ENCODE measurements at places on chromosomes 6 and 20.
A peak's percentile ranks its signal among the peaks of the same experiment; 100 is the strongest.

- peak; percentile 69 for DNase-seq
Measured at GRCh38 chr6:158703837-158704822, 54.3 kb downstream of the SYTL3 start.

GRCh38 chr6:31836047-31836473 is 8.5 kb downstream of the HSPA1B start:
- DNase-seq: no peak

- no peak for DNase-seq
Measured at GRCh38 chr6:108002365-108003221, 44.6 kb upstream of the SEC63 start.

DNA sequence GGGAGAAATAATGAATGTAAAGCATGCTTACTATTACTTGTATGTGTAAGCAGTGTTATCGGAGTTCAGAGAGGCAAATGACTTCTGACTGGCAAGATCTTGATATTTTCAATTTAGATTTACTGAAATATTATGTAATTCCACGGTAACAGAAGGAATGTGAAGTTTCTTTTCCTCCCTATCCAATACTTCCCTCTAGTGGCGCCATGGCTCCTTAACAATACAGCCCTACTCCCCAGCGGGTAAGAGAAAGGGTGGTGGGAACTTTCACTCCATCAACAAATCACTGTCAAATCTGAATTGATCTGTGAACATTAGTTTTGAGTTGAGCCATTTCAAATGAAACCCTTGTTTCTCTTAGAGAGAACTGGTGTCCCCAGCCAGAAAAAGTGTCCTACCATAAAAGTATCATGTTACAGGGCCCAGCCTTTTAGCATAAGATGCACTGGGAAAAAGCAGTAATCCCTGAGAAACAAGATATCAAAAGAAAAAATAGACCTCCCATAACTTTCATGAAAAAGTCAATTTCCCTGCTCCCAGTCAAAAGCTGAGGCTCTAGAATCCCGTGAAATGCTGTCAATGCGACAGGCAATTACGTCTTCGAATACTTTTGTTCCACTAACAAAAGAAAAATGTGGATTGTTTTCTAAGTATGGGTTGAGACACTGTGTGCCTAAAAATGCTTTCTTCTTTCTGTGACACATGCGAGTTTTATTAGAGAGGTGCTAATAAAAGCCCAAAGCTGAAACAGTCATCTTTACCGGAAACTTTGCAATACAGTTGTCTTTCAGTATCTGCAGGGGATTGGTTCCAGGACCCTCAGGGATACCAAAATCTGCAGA is 12.9 kb downstream of the COX7A2 start:
- no peak for DNase-seq

DNA sequence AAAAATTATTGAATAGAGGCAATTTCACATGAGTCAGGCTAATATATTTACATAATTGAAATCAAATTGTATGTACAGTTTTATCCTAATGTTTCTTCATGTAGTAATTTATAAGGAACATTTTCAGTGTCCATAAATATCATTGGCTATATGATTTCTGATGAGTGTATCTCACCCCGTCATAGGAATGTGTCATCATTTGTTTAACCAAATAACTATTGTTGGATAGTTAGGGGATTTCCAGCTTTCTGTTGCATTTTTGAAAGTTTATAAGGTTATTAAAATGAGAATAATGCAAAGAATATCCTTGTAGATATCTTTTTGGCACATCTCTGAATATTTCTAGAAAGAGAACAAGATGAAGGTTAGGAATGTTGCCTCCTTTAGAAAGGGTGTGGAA is 39.0 kb downstream of the SYTL3 start:
- no peak for DNase-seq

- DNase-seq: no peak
Measured at GRCh38 chr20:4195499-4195898, 180.1 kb upstream of the RNF24 start.

DNA sequence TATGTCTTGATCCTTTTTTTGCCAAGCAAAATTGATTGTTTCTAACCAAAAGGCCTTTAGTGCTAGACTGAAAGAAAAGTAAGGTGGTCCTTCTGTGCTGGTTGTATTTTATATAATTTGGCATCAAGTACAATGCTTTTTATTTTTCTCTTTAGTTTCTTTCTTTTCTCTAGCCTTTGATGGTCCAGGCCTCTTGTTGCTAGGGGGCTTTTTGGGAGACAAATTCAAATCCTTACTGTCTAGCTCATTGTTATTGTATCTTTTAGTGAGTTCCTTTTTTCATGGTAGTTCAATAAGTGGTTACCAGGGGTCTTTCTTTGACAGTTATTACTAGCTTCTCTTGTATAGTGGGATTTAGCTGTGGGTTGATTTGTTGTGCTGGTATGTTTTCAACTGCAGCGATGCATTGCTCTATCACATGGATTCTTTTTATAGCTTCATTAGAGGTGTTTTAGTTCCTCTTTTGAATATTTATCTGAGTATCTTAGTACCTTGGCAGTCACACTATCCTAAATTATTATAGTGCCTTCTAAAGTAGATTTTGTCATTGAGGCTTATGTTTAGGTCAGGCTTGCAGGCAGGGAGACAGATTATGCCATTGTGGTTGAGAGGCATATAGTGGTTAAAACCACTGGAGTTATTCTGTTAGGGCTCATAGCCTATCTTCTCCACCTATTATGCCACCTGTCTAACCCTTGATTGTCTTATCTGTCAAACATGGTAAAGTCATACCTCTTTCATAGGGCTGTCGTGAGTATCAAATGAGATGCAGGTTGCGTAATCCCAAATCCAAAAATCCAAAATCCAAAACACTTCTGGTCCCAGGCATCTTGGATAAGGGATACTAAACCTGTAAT is 49.5 kb downstream of the KCNS1 start:
- no peak for DNase-seq

DNA sequence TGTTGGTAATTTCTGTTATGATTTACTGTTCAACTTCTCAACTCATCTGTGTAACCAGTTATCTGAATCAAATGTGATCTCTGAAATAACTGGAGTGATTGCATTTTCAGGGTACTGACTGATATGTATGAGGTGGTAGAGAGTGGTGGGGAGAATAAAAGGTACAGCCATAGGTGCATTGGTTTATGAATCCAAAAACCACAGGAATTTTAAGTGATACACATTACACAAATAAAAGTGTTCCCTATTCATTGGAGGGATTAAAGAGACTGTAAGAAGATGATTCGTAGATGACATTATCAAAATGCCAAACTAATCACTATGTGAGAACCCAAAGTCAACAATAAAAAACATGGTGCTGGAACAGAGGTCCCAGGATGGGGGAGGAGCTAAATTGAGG is 158.7 kb upstream of the RSPO3 start:
- DNase-seq: no peak

DNA sequence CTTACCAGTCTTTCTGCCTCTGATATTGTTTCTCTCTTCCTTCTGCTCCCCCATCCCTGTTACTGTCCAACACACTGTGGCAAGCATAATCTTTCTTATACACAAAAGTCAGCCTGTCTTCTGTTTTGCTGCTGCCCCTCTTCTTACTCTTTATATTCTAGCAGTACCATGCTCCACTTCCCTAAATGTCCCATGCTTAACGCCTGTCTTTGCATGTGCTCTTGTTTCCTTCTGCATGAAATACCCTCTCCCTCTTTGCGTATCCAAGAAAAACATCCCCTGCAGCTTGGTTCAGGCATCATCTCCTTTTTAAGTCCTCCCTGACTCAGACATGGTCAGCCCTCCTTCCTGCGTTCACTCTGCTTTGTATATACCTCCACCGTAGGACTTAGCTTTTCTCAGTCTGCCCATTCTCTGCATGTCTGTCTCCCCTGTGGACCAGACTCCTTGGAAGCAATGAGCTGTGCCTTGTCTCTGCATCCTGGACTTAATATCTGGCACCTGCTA is 103.9 kb downstream of the CTNNBL1 start:
- DNase-seq: no peak

GRCh38 chr20:4929686-4930397 is 71.5 kb downstream of the SLC23A2 start:
- DNase-seq: no peak

DNA sequence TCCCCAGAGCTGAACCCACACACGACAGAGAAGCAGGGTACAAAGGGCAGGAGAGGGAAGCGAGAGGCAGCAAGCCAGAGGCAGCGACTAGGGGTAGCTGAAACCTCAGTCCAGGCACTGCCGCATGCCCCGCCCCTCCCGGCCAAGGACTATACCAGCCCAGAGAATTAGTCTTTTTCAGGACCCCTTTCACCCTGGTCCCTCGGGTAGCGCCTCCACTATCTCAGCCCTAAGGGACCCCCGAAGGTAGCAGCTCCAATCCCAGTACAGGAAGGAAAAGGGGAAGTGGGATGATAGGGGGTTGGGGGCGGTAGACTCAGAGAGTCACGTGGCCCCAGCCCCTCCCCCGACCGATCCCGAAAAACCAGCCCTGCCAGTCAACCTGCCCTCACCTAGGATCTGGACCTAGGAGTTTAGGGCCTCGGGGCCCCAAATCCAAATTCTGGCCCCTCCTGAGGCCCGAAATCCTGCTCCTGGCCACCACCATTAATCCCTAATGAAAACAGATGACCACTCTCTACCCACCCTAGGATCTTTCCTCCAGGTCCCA is 1.3 kb downstream of the RGL2 start:
- no peak for DNase-seq

- DNase-seq: no peak
Measured at GRCh38 chr6:37135835-37136694, 33.9 kb upstream of the PIM1 start.

GRCh38 chr20:7361321-7361720 is 578.9 kb downstream of the HAO1 start:
- no peak for DNase-seq

GRCh38 chr6:55131616-55132015 is 42.7 kb upstream of the HCRTR2 start:
- DNase-seq: no peak

- DNase-seq: peak; percentile 79
Measured at GRCh38 chr6:111483736-111484632, 966 bp upstream of the REV3L start.

DNA sequence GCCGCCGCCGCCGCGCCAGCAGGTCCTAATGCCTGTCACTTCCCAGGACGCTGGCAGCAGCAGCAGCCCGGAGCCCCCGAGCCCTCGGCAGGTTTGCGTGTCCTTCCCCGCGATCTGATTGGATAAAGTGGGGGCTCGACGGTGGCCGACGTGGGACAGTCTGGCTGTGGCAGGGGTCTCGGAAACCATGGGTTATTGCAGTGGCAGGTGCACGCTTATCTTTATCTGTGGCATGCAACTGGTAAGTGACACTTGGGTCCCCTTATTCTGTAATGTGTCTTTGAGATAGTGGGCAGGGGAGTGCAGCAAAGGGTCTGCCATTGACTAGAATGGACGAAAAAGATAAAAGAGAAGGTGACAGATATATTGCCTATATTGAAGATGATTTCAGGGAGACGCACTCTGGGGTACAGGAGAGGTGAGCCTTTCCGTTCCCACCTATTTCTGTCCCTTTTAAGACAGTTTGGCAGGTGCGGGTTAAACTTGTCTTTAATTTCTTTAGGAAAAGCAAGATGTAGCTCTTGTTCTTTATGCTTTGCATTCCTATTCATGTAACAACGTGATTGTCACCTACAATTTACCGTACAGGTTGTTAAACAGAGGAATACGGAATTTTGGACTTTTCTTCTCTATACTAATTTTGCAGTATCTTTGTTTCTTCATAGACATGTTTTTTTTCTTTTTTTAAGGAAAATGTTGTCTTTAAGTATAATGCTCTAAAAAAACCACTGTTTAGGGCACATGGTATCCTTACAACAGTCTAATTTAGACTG is 535 bp downstream of the NKAIN2 start:
- DNase-seq: no peak

DNA sequence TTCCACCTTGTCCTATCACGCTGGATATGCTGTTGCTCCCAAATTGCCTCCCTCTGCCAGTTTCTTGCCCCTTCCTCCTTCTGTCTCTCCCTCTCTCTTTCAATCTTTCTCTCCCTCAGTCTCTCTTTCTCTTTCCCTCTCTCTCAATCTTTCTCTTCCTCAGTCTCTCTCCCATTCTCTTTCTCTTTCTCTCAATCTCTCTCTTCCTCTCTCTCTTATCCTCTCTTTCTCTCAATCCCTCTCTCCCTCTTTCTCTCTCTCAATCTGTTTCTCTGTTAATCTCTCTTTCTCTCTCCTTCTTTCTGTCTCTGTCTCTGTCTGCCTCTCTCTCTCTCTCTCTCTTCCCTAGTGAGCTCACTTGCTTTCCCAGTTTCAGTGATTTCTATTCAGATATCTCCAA is 245.8 kb downstream of the ESR1 start:
- DNase-seq: no peak

GRCh38 chr6:21357262-21357661 is 236.3 kb upstream of the SOX4 start:
- no peak for DNase-seq

DNA sequence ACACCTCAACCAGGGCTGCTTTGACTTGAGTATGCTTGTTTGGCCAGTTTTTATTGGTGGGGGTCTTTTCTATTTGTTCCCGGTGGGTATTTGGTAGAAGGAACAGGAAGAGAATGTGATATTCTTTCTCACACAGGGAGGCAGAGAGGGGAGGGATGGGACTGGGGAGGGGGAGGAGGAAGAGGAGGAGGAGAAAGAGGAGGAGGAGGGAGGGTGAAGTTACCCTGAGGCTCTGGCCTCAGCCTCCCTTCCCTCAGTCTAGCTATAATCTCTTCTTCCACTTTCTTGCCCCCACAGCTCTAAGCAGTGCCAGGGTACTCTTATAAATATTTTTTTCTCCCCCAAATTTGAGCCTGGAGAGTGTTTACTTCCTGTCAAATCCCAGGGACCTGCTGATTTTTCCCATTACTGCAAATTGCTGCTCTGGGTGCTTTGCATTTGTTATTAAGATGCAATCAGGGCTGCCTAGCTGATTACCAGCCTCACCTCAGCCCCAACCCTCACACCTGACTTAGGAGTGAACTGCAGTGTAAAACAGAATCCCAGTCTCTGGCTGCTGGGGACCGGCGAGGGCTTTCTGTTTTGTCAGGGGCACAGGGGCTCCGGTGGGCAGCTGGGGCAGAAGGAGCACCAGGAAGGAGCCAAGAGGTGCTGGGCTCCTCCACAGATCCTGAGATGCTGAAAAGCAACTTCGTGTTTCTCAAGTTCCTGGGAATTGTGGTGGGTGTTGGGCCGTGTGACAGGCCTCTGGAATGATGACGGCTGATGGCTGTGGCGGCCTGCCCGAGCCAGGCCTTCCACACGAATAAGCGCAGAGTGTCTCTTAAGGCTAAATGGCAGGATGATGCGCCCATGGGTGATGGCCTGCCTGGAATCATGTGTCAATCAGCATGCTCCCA is 141.4 kb downstream of the CD83 start:
- no peak for DNase-seq

GRCh38 chr20:7313047-7313446 is 545.6 kb downstream of the BMP2 start:
- no peak for DNase-seq

All from stimulated activated naive CD4-positive, alpha-beta T cell (primary cell).